ENCODE measurements at places on chromosomes 7 and 10.

DNA sequence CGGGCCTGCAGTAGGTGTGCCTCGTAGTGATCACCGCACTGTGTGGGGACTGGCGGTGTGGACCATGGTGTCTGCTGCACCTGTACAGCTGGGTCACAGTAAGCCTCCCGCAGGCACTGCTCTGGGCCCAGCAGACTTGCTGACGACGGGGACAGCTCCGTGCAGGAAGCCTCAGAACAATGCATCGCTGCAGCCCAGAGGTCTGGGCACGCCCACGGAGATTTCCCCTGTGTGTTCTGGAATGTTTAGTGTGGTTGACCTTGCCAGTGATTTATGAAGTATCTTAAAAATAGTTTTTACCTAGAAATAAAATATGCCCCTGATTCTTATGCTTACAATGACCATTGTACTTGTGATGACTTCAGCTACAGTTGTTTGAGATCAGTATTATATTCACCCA, 59.1 kb upstream of the ZNF32 start:
- DNase-seq = no peak

DNA sequence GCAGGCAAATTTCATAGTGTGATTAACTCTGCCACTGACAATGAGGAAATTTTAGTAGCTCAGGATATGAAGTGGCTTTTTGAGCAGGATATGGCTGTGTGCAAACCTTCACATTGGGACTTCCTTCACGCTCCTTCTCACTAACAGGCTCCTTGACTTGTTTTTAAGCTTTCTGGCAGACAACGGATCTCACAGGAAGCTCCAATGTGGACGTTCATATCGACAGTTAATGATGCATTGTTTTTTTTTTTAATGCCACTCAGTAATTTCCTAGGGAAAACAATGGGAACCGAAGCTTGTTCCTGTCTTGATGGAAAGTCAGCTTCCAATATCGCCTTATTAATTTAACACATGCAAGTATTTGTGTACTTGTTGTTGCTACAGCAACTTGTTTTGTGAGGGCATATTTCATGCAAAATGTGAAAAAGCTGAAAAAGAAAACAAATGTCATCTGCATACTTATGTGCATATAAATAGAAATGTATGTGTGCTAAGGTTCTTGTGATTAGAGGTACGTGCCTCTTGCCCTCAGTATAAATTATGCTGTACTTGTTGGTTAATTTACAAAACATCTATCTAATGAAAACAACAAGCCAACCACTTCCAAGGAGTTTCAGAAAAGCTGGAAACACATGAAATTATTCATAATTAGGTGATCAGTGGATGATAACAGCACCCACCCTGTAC, 84.7 kb downstream of the NRP1 start:
- no peak for DNase-seq

GRCh38 chr10:42953684-42954674, 122.9 kb upstream of the RET start:
- peak; percentile 60 for DNase-seq

- no peak for DNase-seq
Measured at GRCh38 chr7:2247141-2247995, 5.3 kb downstream of the NUDT1 start.

DNA sequence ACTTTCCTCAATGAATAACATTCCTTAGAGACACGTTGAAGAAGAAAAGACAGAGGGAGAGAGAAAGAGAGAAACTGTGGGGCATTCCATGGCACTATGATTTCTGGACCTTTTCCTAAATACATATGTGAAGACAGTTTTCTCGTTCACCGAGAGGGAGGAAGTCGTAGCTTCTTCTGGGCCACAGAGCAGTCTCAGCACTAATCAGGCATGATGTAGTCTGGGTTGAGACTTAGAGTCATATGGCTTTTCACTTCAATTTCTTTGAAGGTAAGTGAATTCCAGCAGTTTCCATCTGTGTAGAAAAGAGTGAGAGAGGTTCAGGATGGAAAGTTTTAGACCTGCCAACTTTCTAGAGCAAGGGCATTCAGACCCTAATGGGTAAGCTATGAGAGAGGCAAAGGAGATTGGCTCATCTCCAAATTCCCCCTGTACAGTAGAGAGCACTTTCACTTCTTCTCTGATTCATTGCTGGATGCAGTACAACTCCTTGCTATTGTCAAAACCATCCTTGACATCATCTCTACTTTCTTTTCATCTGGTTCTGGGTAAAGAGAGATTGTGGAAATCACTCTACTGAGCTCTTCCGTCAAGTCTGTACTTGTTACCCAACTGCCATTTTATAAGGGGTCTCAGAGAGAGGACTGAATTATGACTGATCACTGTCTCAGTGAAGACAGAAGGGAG, 31.5 kb upstream of the OR9A4 start:
- DNase-seq = no peak

DNA sequence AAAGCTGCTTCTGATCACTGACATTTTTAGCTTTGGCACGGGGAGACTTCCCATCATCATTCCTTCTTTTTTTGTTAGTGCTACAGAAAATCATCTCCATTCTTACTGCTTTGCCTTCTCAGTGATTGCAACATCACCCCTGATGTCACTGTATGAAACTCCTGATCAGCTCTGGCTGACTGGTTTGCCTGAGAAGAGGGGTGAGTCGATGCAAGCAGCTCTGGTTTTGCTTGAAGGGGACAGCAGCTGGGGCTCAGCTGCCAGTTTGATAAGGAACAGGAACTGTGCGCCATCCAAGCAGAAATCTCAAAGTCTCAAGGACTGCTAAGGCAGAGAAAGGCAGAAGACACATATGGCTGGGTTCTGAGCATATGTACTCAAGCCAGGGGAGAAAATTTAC, 808.5 kb upstream of the CELF2 start:
- no peak for DNase-seq

DNA sequence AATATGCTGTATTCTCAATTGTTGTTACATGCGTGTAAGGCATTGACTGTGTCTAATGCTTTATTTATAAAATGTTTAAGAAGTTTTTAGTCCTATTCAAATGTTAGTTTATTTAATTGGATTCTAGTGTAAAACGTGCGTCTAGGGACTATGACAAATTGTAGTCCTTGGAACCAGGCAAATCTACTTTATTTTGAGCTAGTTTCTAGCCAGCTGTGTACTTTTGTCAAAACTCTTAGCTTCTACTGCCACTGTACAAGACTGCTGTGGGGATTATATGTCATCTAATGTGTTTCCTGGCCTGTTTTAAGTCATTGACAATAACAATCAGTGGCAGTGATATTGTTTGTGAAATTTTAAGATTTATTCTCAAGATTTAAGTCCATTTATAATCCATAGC, 220.5 kb upstream of the SEMA3D start:
- no peak for DNase-seq

- DNase-seq = no peak
Measured at GRCh38 chr7:140213684-140214074, 36.9 kb upstream of the KDM7A start.

DNA sequence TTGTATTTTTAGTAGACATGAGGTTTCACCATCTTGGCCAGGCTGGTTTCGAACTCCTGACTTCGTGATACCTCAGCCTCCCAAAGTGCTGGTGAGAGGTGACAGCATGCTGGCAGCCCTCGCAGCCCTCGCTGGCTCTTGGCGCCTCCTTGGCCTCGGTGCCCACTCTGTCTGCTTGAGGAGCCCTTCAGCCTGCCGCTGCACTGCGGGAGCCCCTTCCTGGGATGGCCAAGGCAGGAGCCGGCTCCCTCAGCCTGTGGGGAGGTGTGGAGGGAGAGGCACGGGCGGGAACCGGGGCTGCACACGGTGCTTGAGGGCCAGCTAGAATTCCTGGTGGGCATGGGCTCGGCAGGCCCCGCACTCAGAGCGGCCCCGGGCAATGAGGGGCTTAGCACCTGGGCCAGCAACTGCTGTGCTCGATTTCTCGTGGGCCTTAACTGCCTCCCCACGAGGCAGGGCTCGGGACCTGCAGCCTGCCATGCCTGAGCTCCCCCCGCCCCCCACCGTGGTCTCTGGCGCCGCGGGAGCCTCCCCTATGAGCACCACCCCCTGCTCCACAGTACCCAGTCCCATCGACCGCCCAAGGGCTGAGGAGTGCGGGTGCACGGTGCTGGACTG, 96.5 kb upstream of the RHOBTB1 start:
- no peak for DNase-seq

DNA sequence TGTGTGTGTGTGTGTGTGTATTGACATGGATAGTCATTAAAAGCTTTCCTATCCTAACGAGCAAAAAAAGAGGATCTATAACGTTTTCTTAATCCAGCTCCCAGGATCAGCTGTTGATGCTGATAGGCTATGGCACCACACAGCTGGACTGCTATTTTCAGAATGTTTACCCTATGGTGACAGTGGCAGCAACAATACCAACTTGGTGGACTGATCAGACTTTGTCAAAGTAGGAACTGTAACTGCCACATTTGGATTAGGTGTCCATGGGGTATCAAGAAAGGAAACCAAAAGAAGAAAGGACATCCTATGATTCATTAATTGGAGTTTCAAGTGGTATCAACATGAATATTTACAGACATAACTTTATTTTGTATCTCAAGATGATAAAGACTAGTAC, 2.7 kb upstream of the CLEC5A start:
- no peak for DNase-seq

GRCh38 chr10:128884496-128885072, 582.5 kb upstream of the MGMT start:
- no peak for DNase-seq

DNA sequence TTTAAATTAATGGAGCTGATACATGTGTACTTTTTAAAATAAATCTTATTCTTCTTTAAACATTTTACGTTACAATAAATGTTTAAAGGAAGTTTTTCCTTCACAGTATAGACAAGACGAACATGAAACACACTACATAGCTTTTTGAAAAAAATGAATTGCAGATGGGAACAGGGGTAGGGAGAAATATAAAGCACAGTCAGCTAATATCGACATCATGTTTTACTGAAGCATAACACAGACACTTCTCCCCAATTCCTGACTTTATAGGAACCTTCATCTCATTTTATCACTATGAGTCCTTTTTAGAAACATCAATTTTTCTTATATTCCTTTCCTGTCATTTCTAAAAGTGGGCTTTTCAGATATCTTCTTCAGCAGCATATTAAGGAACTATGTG, 153.5 kb downstream of the MACC1 start:
- no peak for DNase-seq

Measured in coronary artery (tissue), 2 donors.